ENCODE measurements at places on chromosomes 4 and X.

GRCh38 chr4:82746705-82747574, 51.7 kb downstream of the SCD5 start:
- H3K4me3 ChIP-seq: no peak overlapping the region
- no peak for DNase-seq
- H3K27me3 ChIP-seq: peaks cover 1% of the 10 kb centered on the region
- no peaks in the 10 kb centered on the region for H3K36me3 ChIP-seq
- H3K4me1 ChIP-seq: no peaks in the 10 kb centered on the region

DNA sequence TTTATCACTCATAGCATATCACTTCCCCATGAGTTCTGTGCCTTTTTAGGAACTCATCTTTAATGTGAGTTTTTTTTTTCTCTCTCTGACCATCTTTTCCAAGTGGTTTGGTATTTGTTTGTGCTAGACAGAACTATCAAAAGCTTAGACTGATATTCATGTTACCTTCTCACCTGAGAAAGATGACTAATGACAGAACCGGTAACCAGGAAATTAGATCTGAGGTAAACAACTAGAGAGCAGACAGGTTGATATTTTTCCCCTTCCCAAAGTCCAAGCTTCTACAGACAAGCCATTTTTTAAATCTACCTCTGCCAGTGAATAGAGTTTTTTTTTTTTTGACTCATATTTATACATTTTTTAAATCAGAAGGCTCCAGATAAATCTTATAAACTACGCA, 17.0 kb upstream of the SRD5A3 start:
- H3K27ac ChIP-seq: no peak overlapping the region
- H3K36me3 ChIP-seq: no peaks in the 10 kb centered on the region
- H3K4me3 ChIP-seq: no peak overlapping the region
- H3K4me1 ChIP-seq: peaks cover 4% of the 10 kb centered on the region
- no peak for DNase-seq

GRCh38 chr4:129342819-129343408, 247.0 kb downstream of the C4orf33 start:
- no peaks in the 10 kb centered on the region for H3K4me1 ChIP-seq
- peaks cover 8% of the 10 kb centered on the region for H3K27me3 ChIP-seq
- no peak overlapping the region for H3K4me3 ChIP-seq
- DNase-seq: no peak

DNA sequence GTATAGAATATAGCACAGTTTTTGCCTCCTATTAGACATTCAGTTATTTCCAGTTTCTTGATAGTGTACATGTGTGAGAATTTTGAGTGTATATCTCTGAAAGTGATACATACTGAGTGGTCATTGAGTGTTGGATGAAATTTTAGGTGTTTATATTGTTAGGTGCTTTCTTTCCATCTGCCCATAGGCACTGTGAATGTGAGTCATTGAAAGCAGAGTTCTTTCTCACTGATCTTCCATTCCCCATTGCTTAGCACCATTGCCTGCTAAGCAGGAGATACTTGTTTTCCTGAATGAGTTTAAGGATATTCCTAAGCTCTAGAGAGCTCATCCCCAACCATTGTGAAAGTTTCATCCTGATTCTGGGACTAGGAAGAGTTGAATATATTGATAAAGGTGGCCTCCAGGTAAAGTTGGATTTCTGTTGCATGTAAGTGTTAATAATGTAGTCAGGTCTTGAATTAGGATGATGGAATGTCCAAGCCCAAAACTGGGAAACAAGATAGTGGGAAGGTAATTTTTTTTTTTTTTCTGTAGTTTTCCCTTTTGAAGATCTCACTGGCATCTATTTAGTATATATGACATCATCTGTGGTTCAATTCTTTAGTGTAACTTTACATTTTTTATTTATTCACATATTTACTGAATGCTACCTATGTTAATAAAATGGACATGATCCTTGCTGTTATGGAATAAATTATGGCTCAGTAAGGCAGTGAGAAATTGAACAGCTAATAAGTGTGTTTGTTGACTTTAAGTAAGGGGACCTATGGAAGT, 22.1 kb downstream of the UBE2K start:
- no peak for DNase-seq
- no peak overlapping the region for H3K27ac ChIP-seq
- no peaks in the 10 kb centered on the region for H3K27me3 ChIP-seq
- H3K36me3 ChIP-seq: peaks cover 26% of the 10 kb centered on the region
- no peak overlapping the region for H3K4me3 ChIP-seq

GRCh38 chr4:19748519-19749479, 502.9 kb upstream of the SLIT2 start:
- no peaks in the 10 kb centered on the region for H3K4me1 ChIP-seq

DNA sequence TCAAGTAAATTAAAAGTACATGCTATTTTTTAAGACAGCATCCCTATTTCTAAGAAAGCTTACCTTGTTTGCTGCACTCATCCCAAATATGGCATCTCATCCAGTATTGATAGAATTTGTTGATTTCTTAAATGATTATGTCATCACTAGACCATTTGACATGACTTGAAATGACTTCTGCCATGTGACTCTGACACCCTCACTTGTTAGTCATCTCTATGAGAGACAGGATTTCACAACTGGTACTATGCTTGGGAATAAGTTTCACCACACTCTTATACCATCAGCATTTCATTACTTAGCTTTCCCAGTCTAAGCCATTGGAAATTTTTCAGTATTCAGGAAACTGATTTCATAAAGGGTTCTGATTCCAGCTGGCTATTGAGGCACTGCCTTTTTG, 55.3 kb downstream of the TMPRSS11F start:
- no peaks in the 10 kb centered on the region for H3K36me3 ChIP-seq
- H3K27me3 ChIP-seq: no peaks in the 10 kb centered on the region
- DNase-seq: no peak
- H3K4me1 ChIP-seq: no peaks in the 10 kb centered on the region

- H3K36me3 ChIP-seq: no peaks in the 10 kb centered on the region
- H3K4me1 ChIP-seq: peaks cover 1% of the 10 kb centered on the region
- H3K4me3 ChIP-seq: peak overlapping the region; percentile 29
- no peak for DNase-seq
Observed at GRCh38 chrX:37684973-37685372, 618 bp upstream of the XK start.

DNA sequence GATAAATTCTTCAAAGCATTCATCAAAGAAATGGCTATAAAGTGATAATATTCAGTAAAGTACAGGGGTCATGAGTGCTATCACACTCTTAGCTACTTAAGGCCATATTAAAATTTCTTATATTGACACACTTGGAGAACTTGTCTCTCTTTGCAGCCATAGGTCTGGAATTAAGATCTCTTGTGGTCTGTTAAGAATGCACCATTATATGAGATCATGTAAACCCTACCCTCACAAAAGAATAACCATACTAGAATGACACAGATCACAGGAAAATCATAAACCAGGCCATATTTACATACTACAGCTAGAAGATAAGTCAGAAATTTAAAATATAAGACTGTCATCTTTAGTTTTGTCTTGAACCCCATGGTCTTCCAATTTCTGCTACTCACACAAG, 434.3 kb downstream of the PDGFC start:
- peaks cover 2% of the 10 kb centered on the region for H3K36me3 ChIP-seq
- no peaks in the 10 kb centered on the region for H3K4me1 ChIP-seq

- H3K36me3 ChIP-seq: peaks cover 72% of the 10 kb centered on the region
- H3K4me3 ChIP-seq: peak overlapping the region; percentile 99
- peak overlapping the region; percentile 100 for H3K27ac ChIP-seq
- H3K27me3 ChIP-seq: peaks cover 5% of the 10 kb centered on the region
- H3K4me1 ChIP-seq: peaks cover 57% of the 10 kb centered on the region
Observed at GRCh38 chr4:82372517-82373485, 990 bp downstream of the HNRNPD start.

DNA sequence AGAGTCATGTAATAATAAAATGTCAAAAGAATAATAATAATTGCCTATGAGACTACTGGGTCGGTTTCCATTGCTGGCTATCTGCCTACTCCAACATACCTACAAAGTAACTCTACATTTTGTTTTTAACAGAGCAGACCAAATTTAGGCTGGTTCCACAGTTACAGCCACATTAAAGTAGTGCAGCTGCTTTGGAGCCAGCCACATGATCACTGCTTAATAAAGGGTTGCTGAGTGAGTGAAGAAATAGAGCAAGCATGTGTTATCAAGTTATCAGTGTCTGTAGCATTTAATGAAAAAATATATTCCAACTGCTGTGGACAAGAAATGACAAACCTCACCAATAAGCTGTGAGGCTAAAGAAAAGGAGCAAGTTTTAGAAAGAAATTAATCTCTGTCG, 782.3 kb downstream of the PCDH18 start:
- H3K27me3 ChIP-seq: no peaks in the 10 kb centered on the region
- no peak overlapping the region for H3K4me3 ChIP-seq
- no peaks in the 10 kb centered on the region for H3K4me1 ChIP-seq
- H3K36me3 ChIP-seq: no peaks in the 10 kb centered on the region
- no peak for DNase-seq

GRCh38 chr4:141389649-141390048, 169.0 kb downstream of the ZNF330 start:
- no peak for DNase-seq
- no peaks in the 10 kb centered on the region for H3K27me3 ChIP-seq
- no peak overlapping the region for H3K27ac ChIP-seq
- H3K4me1 ChIP-seq: no peaks in the 10 kb centered on the region
- H3K36me3 ChIP-seq: no peaks in the 10 kb centered on the region

GRCh38 chrX:51825436-51825835, 68.0 kb upstream of the MAGED1 start:
- H3K36me3 ChIP-seq: peaks cover 4% of the 10 kb centered on the region
- H3K4me3 ChIP-seq: no peak overlapping the region
- H3K4me1 ChIP-seq: peaks cover 46% of the 10 kb centered on the region
- H3K27me3 ChIP-seq: no peaks in the 10 kb centered on the region
- DNase-seq: no peak

GRCh38 chr4:92678292-92678691, 374.5 kb downstream of the GRID2 start:
- no peaks in the 10 kb centered on the region for H3K27me3 ChIP-seq
- no peak overlapping the region for H3K4me3 ChIP-seq
- H3K4me1 ChIP-seq: no peaks in the 10 kb centered on the region
- no peaks in the 10 kb centered on the region for H3K36me3 ChIP-seq
- no peak overlapping the region for H3K27ac ChIP-seq

GRCh38 chrX:108245462-108245861, 153.9 kb downstream of the ATG4A start:
- H3K4me1 ChIP-seq: no peaks in the 10 kb centered on the region
- no peak overlapping the region for H3K4me3 ChIP-seq
- H3K27ac ChIP-seq: no peak overlapping the region

GRCh38 chr4:78213218-78213617, 156.1 kb downstream of the FRAS1 start:
- H3K4me1 ChIP-seq: no peaks in the 10 kb centered on the region
- no peak for DNase-seq
- no peak overlapping the region for H3K4me3 ChIP-seq
- H3K36me3 ChIP-seq: no peaks in the 10 kb centered on the region
- no peaks in the 10 kb centered on the region for H3K27me3 ChIP-seq
- no peak overlapping the region for H3K27ac ChIP-seq

DNA sequence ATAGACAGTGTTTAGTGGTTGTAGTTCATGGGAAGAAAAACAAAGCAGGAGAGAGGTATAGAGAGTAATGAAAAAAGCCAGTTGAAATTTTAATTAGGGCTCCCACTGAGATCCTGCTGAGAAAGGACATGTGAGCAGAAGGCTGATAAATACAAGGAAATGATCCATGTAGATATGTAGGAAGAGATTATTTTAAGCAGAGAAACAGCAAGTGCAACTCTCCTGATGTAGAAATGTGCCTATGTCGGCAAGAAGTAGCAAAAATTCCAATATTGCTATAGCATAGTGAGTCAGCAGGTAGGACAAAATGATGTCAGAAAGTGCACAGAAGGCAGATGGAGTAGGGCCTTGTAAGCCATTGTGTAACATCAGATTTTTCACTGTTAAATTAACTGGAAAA, 1027.3 kb downstream of the PCDH18 start:
- no peak overlapping the region for H3K27ac ChIP-seq
- no peak overlapping the region for H3K4me3 ChIP-seq
- no peaks in the 10 kb centered on the region for H3K4me1 ChIP-seq
- H3K27me3 ChIP-seq: no peaks in the 10 kb centered on the region
- DNase-seq: no peak

GRCh38 chr4:52751487-52751911, 274 bp upstream of the ERVMER34-1 start:
- no peaks in the 10 kb centered on the region for H3K36me3 ChIP-seq
- H3K27me3 ChIP-seq: peaks cover 56% of the 10 kb centered on the region
- H3K4me3 ChIP-seq: peak overlapping the region; percentile 64
- no peak for DNase-seq
- no peak overlapping the region for H3K27ac ChIP-seq
- peaks cover 6% of the 10 kb centered on the region for H3K4me1 ChIP-seq

DNA sequence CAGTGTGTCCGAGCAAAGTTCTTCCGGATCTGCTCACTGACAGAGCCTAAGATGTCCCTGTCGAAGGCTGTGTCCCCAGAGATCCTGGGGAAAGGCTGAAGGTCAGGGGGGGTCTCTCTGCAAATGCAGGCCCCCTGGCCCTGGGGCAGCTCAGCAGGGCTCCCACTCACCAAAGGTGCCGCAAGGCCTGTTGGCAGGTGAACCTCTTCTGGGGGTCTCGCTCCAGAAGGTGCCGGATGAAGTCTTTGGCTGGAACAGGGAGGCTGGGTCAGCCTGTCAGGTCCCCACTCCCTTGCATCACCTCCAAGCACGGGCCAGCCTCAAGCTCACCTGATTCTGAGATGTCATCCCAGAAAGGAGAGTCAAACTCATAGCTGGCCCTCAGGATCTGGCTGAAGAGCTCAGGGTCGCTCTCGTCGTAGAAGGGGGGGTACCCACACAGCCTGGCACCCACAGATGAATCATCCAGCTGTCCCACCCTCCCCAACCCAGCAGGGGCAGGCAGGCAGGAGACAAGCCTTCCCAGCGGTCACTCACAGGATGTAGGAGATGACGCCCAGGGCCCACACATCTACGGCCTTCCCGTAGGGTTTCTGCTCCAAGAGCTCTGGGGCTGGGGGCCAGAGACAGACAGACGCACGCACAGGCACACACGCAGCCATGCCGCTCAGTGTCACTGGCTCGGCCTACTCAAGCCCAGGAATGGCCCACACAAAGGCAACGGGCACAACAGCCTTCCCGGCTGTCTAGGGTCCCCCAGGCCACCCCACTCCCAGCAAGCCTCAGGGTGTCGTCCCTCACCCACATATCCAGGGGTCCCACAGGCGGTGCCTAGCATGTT, 2.6 kb downstream of the PNCK start:
- peaks cover 21% of the 10 kb centered on the region for H3K27me3 ChIP-seq
- DNase-seq: no peak
- H3K4me1 ChIP-seq: peaks cover 6% of the 10 kb centered on the region
- H3K4me3 ChIP-seq: no peak overlapping the region
